HT1080 (cell line): ENCODE measurements at places on chromosomes 5 and 9. TPM values are rescaled to one million over a fixed set of nuclear protein-coding genes. Genes with fewer than 3 reads are reported as not detected.

The LPCAT1 gene
- total RNA-seq, result 53.3 and 58.5 TPM in 2 replicates

DNA sequence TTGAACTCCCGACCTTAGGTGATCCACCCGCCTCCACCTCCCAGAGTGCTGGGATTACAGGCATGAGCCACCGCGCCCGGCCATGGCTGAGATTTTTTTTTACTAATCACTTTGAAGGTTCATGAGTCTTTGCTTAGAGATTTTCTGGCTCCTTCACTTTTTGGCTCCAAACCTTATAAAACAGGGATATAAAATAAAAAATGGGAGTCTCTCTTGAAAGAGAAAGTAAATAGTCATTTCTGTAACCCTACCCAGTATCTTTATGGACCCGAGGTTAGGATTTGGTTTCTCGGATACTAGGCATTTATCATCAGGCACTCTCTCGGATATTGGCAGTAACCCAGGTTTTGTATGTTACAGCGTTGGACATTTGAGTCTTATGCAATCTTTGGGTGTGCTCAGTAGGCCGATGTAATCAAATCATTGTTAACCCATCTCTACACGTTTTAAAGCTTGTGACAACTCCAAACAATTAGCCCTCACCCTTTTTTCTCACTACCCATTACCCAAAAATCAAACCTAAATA lies 25.3 kb downstream of the STXBP1 start:
- DNase-seq, result peak; percentile 51

GRCh38 chr9:129415942-129416651 lies 204.8 kb downstream of the C9orf50 start:
- DNase-seq, result no peak

- DNase-seq, result no peak
Observed at GRCh38 chr9:134293611-134294152, 32.6 kb upstream of the RXRA start.

GRCh38 chr5:140110646-140110957 lies 3.3 kb upstream of the PURA start:
- DNase-seq, result no peak

DNA sequence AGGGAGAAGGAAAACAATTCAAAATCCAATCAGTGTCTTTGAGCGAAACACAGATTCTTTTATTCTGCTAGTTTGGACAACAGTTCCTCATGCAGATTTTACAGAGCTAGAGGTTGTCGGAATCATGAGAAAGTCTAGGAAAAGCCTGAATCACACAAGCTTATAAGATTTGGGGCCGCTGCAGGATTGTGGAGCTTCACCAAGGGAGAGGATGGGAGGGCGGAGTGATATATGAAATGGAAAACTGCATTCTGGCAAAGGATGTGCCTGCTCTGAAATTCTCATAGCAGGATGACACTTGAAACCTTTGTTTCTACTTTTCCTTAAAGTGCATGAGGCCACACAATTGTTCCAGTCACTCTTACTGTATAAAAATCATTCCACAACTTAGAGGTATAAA lies 134.3 kb downstream of the OR2K2 start:
- DNase-seq, result no peak

The TIMD4 gene
- total RNA-seq, result not detected in 2 replicates

The COL15A1 gene
- 0.13 and 0.14 TPM in 2 replicates for total RNA-seq

The GFI1B gene
- total RNA-seq, result not detected in 2 replicates

DNA sequence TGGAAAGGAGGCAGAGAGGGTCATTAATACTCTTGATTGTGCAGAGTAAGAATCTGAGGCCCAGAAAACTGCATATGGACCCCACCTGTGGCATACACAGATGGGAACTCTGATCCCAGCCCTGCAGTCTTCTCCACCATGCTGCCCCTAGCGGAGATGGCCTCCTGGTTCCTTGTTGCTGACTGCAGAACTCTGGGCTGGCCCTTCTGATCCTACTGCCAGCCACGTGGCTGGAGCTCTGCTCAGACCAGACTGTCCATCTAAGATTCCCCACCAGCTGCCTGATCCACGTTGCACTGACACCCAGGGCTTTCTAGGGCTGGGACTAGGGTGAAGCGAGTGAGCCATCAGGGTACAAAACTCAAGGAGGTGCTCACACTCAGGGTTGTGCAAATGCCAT lies 245.7 kb upstream of the NR4A3 start:
- DNase-seq, result peak; percentile 10

- DNase-seq, result no peak
Observed at GRCh38 chr5:17847286-17847685, 213.0 kb downstream of the TAF11L14 start.

DNA sequence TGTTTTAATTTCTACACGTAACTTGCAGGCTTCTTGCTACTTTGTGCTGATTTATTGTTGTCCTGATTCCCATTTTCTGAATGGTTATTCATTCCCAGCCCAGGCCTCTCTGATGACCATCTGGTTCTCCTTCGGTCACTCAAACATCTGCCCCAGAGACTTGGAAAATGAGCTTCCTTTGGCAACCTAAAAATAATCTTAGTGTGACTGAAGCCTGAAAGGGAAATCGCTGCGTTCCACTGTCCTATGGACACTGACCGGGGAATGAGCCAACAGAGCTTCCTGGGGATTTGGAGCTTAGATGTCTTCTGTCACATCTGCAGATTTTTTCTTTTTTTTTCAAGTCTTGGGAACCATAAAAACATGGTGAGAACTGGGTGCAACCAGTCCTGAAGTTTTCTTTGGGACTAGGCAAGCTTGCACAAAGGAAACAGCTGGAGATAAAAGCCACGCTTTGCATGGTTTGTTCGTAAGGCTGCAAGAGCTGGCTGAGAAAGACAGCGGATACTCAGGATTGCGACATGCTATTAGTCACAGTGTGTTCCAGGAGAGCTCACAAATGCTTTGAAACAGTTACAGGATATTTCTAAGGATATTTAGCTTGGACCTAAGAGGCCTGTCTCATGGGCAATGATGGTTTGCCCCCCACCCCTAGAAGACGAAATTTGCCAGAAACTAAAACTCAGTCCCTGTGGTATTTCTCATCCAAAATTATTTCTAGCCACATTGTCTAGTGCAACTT lies 146.2 kb downstream of the GOLPH3 start:
- DNase-seq, result peak; percentile 98

The RNF183 gene
- total RNA-seq, result not detected in 2 replicates

DNA sequence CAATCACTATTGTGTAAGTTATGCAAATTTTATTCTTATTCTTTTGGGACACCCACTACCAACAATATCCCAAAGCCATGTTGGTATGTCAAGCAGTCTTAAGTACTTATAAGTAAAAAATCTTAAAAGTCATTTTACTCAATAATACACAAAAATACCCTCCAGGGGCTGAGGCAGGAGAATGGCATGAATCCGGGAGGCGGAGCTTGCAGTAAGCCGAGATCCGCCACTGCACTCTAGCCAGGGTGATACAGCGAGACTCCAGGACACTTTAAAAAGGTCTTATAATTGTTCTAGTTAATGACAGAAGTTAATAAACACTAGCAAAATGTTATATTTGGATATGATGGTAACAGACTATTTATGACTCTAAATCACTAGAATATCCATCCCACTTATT lies 16.8 kb downstream of the CLINT1 start:
- no peak for DNase-seq

DNA sequence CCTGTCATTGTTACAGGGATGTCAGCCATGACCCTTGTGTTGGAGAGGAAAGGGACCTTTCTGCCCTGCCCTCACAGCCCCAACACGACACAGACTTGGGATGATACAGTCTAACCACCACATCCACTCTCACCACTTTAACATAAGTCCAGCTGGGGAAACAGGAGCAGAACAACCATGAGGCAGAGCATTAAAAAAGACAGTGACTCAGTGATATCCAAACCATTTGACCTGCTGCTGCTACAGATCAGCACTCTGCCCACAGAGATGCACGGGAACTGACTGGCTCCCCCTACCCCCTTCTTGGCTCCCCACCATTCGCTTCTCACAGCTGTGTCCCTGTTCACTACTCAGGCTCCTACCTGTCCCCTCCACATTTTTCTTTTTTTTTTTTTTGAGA lies 458.6 kb downstream of the ZNF608 start:
- no peak for DNase-seq

The LRRTM2 gene
- 3.7 and 4.0 TPM in 2 replicates for total RNA-seq

DNA sequence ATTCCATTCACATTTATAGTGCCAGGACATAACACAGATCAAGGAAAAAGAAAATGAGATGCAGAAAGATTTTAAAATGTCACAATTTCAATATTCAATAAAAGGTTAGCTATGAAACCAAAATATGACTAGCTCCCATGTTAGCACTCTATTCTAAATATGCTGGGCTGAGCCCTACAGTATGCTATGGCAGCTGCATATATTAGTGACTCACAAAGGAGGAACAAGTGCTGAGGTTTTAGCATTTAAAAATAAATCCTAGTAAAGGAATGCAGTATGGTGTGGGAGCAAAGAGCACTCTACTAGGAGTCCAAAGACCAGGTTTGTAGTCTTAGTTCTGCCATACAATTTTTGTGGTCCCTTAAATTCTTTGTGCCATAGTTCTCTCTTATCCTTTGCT lies 118.4 kb downstream of the OXCT1 start:
- DNase-seq, result no peak

DNA sequence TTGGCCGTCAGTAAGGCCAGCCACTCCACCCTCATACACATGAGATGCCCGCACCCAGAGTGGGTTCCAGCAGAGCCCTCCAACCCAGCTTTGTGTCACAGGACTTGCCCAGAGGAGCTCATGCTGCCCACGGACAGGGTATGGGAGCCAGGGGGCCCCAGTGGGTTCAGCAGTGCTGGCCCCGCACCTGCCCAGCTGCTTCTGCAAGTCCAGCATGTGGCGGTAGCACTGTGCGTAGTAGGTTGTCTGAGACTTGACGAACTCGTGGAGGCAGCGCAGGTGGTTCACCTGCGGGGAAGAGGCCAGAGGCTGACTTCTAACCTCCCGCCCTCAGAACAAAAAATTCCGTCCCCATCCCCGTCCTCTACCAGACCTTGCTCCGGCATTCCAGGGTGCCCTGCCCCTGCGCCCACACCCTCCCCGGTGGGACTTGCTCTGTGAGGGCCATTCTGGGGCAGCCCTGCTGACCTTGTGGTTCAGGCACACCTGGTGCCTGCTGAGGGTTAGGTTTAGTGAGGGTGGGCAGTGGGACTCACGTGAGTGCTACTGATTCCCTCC lies 18.5 kb downstream of the SH3GLB2 start:
- DNase-seq, result no peak

DNA sequence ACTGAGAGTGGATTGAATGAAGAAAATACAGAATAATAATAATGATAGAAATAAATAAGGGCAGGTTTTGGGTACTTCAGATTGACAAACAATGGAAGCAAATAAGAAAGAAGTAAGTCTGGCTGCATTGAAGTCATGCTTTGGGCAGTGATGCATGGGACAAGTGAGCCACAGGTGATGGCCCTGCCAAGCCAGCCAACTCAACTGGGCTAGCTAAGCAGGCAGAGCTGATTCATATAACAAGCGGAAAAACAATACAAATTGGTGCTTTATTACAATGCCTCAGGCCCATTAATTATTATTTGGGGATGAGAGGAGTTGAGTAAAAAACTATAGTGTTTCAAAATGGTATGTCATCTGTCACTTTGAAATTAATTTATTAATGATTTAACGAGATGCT lies 502.0 kb downstream of the CDH12 start:
- no peak for DNase-seq

The SERF1A gene
- 0.93 and 3.3 TPM in 2 replicates for total RNA-seq

DNA sequence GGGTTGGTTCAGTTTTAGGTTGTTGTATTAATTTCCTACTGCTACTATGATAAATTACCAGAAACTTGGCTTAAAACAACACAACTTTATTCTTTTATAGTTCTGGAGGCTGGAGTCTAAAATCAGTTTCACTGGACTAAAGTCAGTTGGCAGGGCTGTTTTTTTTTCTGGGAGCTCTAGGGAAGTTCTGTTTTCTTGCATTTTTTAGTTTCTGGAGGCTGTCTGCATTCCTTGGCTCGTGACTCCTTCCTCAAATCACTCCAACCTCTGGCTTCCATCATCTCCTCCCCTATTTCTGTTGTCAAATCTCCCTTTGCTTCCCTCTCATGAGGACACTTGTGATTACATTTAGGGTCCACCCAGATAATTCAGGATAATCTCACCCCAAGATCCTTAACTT lies 51.3 kb upstream of the SUB1 start:
- DNase-seq, result no peak

DNA sequence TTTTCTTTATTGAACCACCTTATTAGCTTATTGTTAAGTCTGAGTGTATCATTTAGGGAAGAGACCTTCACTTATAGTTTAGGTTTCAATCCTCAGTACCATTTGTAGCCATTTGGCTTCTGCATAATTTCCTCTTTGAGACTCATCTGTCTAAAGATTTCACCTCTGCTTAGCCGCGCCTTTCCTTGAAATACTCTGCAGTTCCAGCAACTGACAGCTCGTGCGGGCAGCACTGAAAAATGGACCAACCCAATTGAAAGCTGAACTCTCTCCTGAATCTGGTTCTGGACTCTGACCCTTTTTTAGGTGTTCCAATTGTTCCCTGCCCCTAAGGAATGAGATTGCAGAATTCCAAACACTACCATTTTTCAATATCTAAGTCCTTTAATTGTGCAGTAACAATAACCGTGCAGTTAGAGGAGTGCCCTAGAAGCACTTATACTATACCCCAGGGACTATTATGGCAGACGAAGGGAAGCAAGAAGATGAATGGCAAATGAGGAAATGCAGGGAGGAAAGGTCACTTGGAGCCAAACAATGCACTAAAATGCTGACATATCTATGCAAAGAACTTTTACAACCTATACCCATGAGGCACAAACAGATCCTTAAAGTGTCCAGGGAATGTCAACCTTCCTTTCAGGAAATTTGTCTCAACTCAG lies 50.1 kb upstream of the PDE4D start:
- no peak for DNase-seq

- DNase-seq, result no peak
Observed at GRCh38 chr5:146047396-146047795, 58.0 kb downstream of the PLAC8L1 start.

The AMACR gene
- 10.6 and 12.8 TPM in 2 replicates for total RNA-seq

The SNCB gene
- total RNA-seq, result 2.4 and 3.4 TPM in 2 replicates

DNA sequence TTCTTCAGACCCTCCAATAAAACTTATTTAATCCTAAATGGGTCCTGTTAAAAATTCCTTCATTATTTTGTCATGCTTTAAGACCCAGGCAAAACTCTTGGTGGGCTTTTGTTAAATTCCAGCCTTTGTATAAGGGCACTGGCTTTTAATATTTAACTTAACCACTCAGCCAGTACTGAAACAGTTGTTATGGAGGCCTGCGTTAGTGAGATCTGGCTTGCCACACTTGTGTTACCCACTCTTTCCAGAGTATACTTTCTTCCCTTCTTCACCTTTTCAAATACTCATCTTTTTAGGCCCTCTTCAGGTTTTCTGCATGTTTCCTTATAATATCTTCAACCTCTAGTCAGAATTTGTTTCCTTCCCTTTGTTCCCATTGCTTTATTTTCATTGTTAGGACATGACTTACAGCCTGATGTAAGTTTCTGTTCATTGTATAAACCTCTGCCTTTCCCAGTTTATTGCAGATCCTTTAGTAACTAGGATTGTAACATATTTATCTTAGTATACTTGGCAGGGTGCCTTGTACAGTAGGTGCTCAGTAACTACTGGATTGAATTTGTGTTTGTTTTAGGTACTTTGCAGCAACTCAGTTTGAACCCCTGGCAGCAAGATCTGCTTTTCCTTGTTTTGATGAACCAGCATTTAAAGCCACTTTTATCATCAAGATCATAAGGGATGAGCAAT lies 48.8 kb downstream of the LNPEP start:
- DNase-seq, result no peak
